Activated CD4-positive, alpha-beta T cell treated with anti-CD3 and anti-CD28 coated beads for 36 hours (primary cell): ENCODE measurements at places on chromosomes 3 and 15. TPM values are rescaled to one million over a fixed set of nuclear protein-coding genes. Genes with fewer than 3 reads are reported as not detected.
A peak's percentile ranks its signal among the peaks of the same experiment; 100 is the strongest.

DNA sequence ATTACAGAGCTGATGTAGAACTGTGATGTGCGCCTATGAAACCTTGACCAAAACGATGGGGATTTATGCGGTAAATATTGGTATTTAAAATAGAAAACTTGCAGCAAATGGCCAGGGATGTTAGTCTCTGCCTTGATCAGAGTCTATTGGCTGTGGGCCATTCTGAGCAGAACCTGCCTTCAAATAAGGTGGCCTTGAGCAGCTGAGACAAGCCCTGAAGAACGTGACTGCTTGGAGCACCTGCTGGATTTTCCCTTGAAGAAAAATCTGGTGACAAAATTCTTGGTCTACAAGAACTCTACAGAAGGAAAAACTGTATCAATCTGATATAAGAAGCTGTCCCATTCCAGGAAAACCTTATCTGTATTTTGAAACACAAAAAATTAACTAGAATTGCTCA is 820.1 kb upstream of the EPHA6 start:
- DNase-seq: no peak

DNA sequence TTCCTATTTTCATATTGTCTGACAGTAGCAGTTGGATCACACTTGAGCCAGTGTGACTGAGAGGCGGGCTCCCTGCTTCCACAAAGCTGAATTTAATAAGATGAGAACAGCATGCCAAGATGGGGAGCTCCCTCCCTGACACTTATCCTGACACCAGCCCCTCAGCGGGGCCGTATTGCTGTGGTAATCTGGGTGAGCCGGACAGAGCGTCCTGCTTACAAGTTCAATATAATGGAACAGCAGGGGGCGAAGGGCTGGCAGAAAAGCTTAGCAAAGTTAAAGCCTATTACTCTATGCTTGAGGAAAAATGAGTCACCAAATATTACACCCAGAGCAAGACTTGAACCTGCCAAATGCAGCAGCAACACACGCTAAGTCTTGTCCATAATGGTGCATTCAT is 163.8 kb upstream of the CMC1 start:
- no peak for DNase-seq

DNA sequence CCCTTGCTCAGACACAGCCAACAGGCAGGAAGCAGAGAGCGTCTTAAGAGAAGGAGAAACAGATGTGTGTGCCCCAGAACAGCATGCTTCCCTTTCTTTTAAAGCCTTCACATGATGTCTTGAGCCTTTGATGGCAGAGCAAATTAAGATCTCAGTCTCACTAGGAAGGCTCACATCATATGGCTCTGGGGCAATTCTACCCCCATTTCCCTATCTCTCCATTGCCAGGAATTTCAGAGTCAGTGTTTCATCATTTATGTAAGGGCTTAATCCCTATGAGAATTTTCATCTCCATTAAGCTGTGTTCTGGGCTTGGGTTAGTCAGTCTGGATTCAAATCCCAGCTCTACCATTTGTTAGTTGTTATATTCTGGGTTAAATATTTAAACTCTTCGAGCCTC is 41.4 kb upstream of the GLCE start:
- no peak for DNase-seq

- DNase-seq: no peak
Observed at GRCh38 chr3:129718201-129718600, 111.7 kb upstream of the PLXND1 start.

DNA sequence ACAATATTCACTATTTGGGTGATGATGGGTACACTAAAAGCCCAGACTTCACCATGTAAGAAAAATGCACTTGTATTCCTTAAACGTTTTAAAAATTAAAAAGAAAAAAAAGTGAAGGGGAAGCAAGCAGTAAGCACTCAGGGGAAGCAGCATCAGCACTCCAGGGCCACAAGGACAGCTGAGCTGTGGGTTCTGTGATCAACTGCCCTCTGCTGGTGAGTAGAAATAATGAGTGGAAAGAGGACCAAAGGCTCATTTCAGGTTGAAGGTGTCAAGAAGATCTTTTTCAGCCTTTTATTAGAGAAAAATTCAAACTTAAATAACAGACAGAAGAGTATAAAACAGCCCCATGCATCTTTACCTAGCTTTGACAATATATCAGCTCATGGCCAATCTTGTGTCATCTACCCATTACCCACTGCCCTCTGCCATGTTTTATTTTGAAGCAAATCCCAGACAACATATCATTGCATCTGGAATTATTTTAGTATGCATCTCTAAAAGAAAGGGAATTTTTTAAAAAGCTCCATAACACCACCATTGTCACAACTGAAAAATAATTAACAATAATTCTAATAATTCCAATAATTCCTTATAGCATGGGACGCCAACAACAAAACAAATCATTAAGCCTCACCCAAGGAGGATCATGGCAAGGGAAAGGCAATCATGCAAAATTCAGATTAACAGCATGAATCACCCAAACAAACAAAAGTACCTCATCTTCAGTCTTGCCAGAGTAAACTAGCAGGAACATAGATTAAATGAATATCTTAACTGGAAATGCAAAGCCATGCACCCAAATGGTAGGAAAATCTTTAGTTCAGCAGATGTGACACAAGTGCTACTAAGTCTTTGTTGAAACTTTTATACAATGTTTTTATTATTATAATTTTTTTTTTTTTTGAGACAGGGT is 42.5 kb downstream of the TAMM41 start:
- peak; percentile 56 for DNase-seq

DNA sequence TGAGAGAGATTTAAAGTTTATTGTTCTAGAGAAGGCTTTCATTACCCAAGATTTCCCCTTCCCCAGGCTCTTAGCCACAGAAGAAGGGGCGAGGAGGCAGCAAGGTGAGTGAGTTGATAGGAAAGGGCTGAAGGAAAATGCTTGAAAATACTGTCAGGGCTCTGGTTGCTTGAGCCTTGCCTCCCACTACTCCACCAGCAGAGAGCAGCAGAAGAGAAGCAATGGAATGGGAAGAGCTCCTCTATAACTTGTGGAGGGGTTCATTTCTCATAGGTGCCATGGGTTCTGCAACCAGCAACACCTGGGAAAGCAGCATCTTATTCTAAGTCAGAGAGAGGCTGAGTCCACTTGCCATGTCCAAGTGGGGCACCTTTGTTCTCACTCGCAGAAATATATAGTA is 184.0 kb upstream of the CNTN6 start:
- DNase-seq: no peak

The AHSG gene
- not detected for total RNA-seq

- DNase-seq: no peak
Observed at GRCh38 chr3:126847061-126847460, 135.9 kb upstream of the PLXNA1 start.

GRCh38 chr3:112773864-112774263 is 72.8 kb downstream of the CD200R1L start:
- peak; percentile 22 for DNase-seq

DNA sequence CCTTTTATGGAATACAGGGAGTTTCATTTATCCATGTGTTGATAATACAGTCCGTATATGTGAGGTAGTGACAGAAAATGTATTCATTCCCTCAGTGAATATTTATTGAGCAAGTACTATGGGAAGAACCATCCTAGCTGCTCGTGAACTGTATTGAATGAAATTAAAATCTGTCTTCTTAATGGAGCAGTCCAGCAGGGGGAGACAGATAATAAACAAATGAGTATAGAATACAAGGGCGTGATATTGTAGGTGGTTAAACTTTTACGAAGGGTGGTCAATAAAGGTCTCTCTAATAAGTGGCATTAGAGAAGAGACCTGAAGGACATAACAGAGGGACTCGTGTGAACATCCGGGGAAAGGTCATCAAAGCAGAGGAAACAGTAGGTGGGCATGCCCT is 62.7 kb upstream of the OSTN start:
- no peak for DNase-seq

DNA sequence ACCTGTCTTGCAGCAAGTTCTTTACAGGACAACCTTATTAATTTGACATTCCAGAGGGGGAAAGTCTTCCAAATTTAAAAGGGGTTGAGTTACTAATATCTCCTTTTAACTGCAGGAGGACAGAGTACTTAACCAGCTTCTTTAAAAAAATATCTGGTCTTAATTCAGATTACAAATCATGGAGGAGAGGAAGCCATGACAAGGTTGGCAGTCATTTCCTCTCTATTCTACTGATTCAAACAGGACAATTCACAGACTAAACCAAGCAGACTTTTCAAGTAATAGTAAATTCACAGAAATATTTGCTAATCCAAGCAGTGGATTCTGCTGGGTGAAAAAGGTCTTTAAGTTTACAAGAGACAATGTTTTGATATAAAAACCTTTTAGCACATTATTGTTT is 185.3 kb downstream of the CFAP20DC start:
- DNase-seq: no peak

DNA sequence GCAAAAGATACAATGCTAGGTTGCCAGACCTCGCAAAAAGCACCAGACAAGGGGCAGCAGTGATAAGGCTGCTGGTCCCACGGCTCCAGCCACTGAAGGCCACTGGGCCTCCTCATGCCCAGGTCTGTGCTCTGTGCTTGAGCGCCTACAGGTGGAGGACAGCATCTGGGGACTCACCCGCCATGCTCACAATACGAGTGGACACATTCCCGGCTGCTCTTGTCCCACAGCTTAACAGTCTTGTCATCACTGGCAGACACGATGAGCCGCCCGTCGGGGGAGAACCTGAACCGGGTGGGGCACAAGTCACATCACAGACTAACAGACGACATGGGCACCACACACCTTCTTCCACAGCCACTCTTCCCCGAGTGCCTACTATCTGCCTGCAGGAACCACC is 7.4 kb downstream of the POC1A start:
- DNase-seq: no peak

DNA sequence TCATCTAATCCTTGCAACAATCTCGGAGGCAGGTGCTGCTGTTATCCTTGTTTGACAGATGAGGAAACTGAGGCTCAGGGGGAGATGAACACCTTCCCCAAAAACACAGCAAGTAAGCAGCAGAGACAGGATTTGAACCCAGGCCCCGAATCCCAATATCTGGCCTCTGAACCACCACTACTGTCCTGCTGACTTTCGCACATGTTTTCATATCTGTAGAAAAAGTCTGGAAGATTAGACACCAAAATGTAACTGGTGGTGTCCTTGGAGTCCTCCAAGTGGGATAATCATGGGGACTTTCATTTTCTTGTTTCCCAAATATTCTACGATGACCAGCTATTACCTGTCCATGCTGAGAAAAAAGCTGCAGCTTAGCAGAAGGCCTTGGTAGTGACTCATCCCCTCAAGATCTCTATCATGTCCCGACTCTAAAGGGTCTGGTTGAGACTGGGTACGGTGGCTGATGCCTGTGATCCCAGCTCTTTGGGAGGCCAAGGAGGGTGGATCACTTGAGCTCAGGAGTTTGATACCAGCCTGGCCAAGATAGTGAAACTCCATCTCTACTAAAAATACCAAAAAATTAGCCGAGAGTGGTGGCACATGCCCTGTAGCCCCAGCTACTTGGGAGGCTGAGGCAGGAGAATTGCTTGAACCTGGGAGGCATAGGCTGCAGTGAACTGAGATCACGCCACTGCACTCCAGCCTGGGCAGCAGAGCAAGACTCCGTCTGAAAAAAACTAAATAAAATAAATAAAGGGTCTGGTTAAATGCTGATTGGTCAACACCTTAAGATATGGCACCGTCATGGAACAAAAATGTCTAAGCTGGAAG is 8.6 kb downstream of the IRAK2 start:
- DNase-seq: no peak

DNA sequence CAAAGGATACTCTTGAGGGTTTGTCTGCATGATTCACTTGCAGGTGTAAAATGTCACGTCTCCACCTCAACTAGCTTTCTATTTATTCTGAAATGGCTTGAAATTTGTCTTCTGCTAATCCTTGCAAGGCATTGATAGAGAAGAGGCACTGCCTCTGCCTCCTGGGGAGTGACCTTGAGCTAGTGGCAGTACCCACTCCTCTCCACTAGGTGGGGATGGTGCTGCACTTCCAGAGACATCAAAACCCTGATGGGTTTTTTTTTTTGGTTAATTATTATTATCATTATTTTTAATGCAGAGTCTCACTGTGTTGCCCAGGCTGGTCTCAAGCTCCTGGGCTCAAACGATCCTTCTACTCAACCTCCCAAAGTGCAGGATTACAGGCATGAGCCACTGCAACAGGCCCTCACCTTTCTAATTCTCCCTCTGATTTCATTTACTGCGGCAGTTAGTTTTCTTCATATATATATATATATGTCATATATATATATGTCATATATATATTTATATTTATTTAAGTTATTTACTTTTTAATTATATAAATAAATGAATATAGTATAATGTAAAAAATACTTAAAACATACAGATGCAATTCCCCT is 117.6 kb upstream of the EIF1B start:
- DNase-seq: peak; percentile 72

The PPP1R14D gene
- total RNA-seq: not detected

The INKA1 gene
- 0.70 TPM for total RNA-seq

DNA sequence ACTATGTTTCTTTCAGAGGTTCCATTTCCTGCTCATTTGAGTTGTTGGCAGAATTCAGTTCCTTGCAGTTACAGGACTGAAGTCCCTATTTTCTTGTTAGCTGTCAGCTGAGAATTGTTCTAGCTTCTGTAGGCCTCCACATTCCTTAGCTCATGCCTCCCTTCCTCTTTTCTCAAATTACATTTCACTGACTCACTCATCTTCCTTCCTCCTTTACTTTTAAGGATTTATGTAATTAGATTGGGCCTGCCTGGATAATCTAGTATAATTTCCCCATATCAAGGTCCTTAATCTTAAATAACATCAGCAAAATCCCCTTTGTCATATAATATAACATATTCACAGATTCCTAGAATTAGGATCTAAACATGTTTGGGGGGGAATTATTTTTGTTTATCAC is 40.6 kb upstream of the RBMS3 start:
- no peak for DNase-seq

DNA sequence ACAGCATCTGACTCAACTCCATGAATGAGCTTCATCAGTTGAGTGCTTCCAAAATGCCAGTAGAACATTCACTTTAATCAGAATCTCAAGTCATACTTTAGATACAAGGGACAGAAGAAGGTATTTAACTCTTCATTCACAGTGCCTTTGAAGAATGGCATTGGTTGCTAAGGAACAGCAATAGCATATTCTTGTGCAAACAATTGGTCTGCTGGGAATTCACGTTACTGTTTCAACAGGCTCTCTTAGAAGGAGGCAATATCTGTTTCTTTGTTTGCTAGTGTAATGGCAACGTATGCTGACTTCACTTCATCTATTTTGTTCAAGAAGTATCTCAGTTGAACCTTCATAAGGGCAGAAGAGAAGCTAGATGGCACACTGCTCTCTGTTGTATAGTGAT is 113.9 kb downstream of the TMEM108 start:
- no peak for DNase-seq

- DNase-seq: no peak
Observed at GRCh38 chr15:94421706-94422105, 190.3 kb downstream of the MCTP2 start.

- no peak for DNase-seq
Observed at GRCh38 chr3:71621825-71622537, 38.5 kb upstream of the FOXP1 start.

DNA sequence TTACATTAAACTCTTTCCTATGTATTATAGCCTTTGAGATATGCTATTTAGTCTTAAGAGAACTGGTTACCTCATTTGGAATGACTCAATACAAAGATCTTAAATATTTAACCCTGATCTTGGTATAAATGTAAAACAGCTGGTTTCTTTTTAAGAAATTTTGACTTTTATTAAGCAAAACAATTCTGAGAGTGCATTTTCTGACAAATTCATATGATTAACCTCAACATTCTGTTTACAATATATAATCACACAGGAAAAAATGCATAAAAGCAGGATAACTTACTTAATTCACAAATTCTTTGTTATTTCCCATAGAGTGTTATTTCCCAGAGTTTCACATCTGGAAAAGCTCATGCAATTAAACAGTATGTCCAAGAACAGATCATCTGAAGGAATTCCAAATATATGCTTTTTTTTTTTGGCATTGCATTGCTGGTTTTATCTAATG is 400.4 kb upstream of the THBS1 start:
- no peak for DNase-seq

The ATP13A5 gene
- not detected for total RNA-seq
